ENCODE measurements at places on chromosomes 3 and 15.

DNA sequence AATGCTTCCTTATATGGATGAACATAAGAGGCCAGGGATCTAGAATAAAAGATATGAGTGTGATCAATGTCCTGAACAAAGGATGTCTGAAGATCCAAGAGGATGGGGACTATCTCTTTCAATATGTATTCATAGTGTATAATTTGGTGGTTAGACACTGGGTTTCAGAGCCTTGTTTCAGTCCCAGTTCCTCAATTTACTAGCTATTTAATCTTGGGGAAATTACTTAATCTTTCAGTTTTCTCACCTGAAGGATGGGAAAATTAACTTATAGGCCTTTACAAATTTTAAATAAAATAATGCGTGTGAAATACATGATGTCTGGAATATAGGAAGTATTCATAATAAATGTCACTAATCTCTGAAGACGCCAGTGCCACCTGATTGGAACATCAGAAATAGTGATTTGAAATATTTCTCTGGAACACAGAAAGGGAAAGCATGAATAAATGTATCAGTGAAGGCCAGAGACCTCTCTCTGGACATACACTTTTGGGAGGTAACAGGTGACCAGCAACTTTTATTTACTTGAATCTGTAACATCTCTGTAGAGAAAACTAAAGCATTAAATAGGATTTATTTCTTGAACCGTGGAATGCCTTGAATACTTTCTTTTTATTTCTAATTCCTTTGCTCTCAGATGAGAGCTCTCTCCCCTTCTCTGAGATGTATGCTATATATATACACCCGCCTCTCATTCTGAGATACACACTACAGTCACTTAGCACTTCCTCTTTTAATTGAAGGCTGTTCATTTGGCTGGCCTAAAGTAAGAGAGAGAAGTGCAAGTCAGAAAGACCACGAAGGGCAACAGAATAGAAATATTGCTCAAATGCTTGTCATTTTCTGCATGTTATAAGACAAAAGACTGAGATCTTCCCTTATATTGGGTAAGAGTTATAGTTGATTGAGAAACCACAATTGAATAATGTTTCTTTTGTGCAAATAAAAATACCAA lies 407.1 kb downstream of the LSAMP start:
- no peak for DNase-seq

GRCh38 chr3:131699001-131699400 lies 196.2 kb upstream of the MRPL3 start:
- no peak for DNase-seq

- DNase-seq, result no peak
These were observed 65.6 kb downstream of the WDR72 start for GRCh38 chr15:53693729-53694475.

DNA sequence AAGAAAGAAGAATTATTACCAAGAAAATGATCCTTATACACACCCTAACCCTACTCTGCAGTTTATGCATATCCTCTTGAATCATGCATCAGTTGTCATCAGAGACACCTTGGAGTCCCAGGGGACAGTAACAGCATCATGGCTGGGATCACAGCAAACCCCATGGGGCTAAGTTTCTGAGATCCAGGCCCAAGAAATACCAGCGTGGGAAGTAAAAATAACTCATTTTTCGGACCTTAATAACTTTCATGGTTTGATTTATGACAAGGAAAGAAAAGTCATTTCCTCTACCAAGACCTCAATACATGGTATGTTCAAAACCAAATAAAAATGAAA lies 38.8 kb upstream of the B3GNT5 start:
- no peak for DNase-seq

DNA sequence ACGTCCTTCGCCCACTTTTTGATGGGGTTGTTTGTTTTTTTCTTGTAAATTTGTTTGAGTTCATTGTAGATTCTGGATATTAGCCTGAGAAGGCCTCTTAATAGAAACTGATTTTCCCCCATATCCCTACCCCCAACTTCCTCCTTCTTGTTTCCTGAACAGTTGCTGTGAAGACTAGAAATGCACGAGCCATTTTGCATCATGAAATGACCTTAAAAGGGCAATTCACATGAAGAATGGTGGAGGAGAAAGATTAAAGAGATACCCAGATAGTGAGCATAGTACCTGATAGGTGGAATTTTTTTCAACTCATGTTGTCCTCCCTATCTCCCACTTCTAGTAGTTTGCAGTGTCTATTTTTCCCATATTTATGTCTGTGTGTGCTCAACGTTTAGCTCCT lies 55.2 kb upstream of the KCNH8 start:
- DNase-seq, result no peak

DNA sequence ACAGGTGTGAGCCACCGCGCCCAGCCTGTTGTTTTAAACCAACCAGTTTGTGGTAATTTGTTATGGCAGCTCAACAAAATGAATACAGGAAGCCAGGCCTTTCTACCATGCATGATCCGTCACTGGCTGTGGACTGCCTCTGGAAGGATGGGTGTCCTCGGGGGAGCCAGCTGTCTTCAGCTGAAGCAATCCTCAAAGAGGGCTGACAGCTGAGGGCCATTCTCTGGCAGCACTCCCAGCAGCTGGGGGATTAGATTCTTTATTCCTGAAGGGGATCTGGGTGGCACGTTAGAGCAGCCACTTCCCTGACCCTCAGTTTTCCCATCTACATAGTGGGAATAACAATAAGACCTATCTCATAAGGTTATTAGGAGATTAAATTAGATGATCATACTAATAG lies 24.4 kb downstream of the POLR2M start:
- no peak for DNase-seq

All from naive thymus-derived CD8-positive, alpha-beta T cell (primary cell).